Frontal cortex (tissue), 4 donors: ENCODE measurements at places on chromosomes 3 and 15. TPM values are rescaled to one million over a fixed set of nuclear protein-coding genes. Genes with fewer than 3 reads are reported as not detected.

Gene DZIP1L
- 4.5 TPM for total RNA-seq

Gene COL7A1
- 1.2 TPM for total RNA-seq

Gene HCN4
- total RNA-seq, result 3.3 TPM

Gene GLDN
- total RNA-seq, result 2.0 TPM

Gene DAPK2
- total RNA-seq, result 0.82 TPM

Gene IGF2BP2
- total RNA-seq, result 20.0 TPM

Gene ARRDC4
- 40.4 TPM for total RNA-seq

Gene CAMK2N2
- total RNA-seq, result 4.5 TPM

Gene TF
- 4.1 TPM for total RNA-seq

Gene CCR4
- total RNA-seq, result under 0.01 TPM

Gene TRIM71
- total RNA-seq, result 2.9 TPM

Gene NTRK3
- 34.6 TPM for total RNA-seq

Gene FBXO22
- 14.3 TPM for total RNA-seq

Gene FEZF2
- total RNA-seq, result 12.2 TPM

Gene FGF7
- 0.41 TPM for total RNA-seq

Gene C2CD4B
- 0.41 TPM for total RNA-seq

Gene IGSF11
- total RNA-seq, result 10.2 TPM

Gene ALDH1A3
- 3.3 TPM for total RNA-seq

Gene TMEM45A
- 2.9 TPM for total RNA-seq

Gene ERICH6
- under 0.01 TPM for total RNA-seq

Gene ARL14
- not detected for total RNA-seq

Gene NRROS
- total RNA-seq, result 0.82 TPM

Gene SEMA7A
- 21.6 TPM for total RNA-seq

Gene NME9
- 1.6 TPM for total RNA-seq

Gene CADPS
- 270 TPM for total RNA-seq

Gene GRAMD1C
- total RNA-seq, result 5.3 TPM

Gene B4GALT4
- total RNA-seq, result 8.6 TPM

Gene CACNA2D2
- total RNA-seq, result 2.4 TPM

Gene CD200
- total RNA-seq, result 49.7 TPM

Gene MELTF
- total RNA-seq, result 1.2 TPM

Gene ATP8B4
- total RNA-seq, result 6.9 TPM

Gene NPAP1
- total RNA-seq, result 0.41 TPM

Gene SPESP1
- 4.5 TPM for total RNA-seq

Gene PRR20G
- not detected for total RNA-seq

Gene CP
- not detected for total RNA-seq
